Stimulated activated CD4-positive, alpha-beta T cell treated with anti-CD3 and anti-CD28 coated beads, Interleukin-4, amount 100 ng/mL, for 24 hours (primary cell): ENCODE measurements at places on chromosomes 16 and 17.

DNA sequence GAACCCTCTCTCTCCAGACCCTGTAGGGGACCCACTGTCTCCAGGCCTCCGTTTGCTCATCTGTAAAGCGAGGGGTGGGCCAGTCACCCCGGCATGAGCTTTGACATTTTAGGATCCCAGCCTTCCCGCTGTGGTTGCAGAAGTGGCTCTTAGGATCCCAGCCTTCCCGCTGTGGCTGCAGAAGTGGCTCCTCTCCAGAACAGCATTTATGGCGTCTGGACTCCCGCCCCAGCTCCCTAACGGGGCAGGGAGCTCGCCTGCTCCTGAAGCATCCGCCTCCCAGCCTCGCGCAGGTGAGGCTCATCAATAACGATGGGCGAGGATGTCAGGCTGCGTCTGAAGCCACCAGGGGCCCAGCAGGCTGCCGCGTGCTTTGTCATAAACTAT, 222.3 kb upstream of the TNRC6C start:
- DNase-seq, result no peak

DNA sequence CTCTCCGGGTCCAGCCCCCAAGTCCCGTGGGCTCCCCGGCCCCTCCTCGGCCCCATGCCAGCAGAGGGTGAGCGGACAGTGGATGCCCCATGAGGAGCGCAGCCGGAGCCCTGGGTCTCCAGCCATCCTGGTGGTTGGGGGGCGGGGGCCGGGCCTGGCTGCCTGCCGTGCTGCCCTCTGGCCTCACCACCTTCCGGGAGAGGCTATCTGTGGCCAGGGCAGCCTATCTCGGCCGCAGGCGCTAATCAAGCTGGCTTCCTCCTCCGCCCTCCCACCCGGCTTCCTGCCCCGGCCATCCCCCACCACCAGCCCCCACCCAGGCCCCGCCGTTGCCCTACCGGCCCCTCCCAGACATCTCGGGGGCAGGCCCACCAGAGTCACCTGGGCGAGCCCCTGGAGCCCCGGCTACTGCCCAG, 46.8 kb downstream of the ZFPM1 start:
- DNase-seq, result no peak

DNA sequence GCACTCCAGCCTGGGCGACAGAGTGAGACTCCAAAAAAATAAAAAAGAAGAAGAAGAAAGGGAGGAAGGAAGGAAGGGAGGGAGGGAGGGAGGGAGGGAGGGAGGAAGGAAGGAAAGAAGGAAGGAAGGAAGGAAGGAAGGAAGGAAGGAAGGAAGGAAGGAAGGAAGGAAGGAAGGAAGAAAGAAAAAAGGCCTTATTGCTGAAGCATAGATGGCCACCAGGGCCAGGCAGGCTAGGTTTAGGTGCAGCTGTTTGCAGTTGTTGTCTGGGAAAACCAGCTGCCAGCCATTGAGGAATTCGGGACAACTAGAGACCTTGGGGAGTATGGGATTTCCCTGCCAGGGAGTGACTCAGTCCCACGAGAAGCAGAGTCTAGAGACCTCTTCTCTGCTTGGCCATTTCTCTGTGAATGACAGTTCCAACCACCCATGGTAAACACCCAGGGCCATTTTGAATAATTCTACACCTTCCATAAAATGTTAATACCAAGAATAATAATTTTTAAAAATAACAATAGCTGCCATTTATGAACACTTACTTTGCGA, 31.0 kb downstream of the SCNN1B start:
- no peak for DNase-seq

GRCh38 chr16:5166486-5166885, 68.9 kb upstream of the EEF2KMT start:
- no peak for DNase-seq

- no peak for DNase-seq
Observed at GRCh38 chr17:29054835-29055234, 11.9 kb downstream of the PIPOX start.

- DNase-seq, result no peak
Observed at GRCh38 chr17:2406903-2407790, 6.3 kb upstream of the MNT start.

DNA sequence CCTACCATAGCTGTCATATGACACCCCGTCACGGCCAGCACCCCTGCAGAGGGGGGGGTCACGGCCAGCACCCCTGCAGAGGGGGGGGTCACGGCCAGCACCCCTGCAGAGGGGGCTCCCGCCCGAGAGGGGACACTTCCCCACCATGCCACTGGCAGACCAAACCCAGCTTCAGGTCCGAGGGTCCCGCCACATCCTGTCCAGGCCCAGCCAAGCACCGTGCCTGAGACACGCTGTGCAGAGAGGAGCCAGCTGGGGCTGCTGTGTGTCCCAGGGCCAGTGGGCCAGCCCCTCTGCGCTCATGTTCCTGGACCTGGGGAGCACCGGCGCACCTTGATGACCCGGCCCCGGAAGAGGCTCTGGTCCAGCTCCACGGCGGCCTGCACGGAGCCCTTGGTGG, 1.9 kb downstream of the PABPN1L start:
- no peak for DNase-seq

GRCh38 chr16:74677868-74678267, 11.2 kb upstream of the RFWD3 start:
- no peak for DNase-seq

- no peak for DNase-seq
Observed at GRCh38 chr17:74851612-74852236, 8.0 kb downstream of the GRIN2C start.

GRCh38 chr17:64017381-64017980, 3.0 kb downstream of the ICAM2 start:
- DNase-seq, result no peak

DNA sequence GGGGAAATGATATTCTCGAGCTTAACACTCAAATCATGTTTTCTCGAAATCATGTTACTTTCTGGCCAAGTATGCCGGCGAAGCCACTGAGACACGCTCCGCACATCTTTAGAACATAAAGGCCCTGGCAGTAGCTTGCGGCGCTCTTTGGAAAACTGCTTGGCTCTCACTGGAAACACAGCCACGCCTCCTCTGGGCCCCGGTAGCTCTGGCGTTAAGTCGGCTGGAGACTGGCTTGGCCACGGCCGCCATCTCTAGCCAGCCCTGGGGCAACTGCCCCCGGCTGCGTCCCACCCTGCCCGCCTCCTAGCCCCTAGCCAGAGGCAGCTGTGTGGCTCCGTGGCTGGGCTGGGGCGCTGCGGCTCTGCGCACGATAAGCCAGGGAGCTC, 9.2 kb upstream of the BAIAP2 start:
- DNase-seq, result no peak

- peak; percentile 69 for DNase-seq
Observed at GRCh38 chr16:46908540-46909372, 24.6 kb downstream of the GPT2 start.

DNA sequence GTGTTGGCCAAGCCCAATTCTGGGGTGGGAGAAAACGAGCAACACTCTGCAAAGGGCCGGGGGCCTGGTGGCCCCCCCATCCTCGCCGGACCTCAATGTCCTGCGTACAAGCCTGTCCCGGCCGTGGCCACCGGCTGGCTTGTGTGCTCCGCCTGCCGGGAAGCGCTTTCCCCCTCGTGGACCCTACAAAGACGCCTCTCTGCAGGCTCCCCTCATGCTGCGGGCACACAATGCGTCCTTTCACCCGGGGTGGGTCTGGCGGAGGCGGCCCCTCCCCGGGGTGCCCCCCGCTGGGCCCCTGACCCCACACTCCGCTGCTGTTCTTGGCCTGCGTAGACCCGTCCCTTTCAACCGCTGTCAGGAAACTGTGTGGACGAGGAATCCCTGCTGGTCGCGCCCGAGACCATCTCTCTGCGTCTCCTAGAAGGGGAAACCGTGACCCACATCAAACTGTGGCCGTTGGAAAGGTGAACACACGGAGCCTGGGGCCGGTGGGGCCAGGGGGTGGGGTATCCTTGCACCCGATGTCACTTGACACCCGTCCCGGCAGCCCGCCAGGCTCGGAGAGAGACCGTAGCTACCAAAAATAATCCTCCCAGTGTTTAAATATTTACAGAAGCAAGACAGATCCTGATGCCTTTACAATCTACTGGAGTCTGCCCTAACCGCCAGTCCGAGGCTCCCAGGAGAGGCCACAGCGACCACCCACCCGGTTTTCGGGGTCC, 43.6 kb downstream of the TBC1D16 start:
- no peak for DNase-seq

GRCh38 chr16:24996731-24997130, 18.4 kb downstream of the ARHGAP17 start:
- no peak for DNase-seq

- DNase-seq, result no peak
Observed at GRCh38 chr17:16649585-16649984, 4.1 kb downstream of the ZNF624 start.

DNA sequence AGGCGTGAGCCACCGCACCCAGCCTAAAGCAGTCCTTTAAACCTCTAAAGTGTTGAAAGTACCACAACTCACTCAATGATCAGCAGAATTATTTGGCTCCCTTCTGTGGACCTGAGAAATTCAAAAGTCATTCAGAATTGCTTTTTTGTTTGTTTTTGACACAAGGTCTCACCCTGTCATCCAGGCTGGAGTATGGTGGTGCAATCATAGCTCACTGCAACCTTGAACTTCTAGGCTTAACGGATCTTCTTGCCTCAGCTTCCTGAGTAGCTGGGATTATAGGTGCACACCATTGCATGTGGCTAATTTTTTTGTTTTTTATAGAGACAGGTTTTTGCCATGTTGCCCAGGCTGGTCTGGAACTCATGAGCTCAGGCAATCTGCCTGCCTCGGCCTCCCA, 44.3 kb downstream of the TRAF4 start:
- no peak for DNase-seq

DNA sequence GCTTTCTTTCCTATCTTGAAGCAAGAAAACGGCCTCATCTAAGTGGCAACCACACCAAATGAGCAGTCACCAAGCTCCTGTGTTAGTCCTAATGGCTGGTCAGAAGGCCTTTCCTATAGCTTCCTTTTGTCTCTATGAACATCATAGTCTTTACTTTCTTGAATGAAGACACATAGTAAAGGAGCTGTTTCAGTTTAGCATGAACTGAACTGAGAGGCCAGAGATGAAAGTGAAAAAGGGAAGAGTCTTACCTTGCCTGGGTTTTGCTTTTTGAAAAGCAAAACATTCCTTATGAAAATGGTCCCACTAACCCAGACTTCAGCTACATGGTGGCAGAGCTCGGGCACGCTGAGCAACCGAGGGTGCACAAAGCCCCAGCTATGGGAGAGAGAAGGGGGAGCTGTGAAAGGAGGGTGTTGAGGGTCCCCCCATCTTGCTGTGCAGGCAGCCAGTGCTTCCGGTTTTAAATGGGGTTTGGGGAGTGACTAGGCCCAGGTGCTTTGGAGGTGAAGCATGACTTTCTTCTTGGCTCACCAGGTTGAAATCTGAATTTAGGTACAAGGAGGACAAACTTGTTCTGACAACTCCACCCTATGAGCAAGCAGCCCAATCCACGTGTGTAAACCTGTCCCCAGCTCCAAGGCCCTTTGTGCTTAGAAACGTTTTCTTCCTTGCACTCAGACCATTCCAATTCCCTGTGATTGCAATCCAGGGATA, 9.1 kb upstream of the PSMC3IP start:
- no peak for DNase-seq

DNA sequence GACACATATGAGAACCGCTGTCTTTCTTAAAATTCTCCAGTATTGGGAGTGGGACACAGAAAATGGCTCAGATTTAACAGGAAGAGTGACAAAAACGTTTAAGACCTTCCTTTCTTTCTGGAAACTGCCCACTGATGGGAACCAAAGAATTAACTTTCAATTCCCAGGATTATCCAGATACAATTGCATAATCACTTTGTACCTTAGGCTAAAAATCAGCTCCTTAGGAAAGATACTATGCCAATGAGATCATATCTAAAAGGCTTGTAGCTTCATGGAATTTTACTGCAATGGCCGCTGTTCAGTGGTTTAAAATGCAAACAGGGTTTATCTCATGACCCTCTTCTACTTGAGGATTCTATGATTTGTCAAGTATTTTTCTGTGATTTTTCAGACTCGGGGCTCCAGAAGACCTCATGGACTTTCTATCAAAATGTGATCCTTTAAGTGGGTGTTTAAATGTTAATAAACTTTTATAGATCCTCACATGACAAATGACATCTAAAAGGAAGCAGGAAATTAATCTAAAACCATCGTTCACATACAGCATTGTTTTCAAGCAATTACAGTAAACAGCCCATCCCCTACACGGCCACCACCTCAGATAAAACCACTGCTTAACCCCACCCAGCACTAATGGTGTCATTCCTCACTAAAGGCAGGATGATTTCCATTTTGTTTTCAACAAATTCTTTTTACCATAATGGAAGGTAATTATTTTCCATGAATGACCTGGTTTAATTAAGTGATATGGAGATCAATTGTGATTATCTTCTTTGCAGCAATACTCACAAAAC, 31.6 kb upstream of the ERN1 start:
- DNase-seq, result no peak

DNA sequence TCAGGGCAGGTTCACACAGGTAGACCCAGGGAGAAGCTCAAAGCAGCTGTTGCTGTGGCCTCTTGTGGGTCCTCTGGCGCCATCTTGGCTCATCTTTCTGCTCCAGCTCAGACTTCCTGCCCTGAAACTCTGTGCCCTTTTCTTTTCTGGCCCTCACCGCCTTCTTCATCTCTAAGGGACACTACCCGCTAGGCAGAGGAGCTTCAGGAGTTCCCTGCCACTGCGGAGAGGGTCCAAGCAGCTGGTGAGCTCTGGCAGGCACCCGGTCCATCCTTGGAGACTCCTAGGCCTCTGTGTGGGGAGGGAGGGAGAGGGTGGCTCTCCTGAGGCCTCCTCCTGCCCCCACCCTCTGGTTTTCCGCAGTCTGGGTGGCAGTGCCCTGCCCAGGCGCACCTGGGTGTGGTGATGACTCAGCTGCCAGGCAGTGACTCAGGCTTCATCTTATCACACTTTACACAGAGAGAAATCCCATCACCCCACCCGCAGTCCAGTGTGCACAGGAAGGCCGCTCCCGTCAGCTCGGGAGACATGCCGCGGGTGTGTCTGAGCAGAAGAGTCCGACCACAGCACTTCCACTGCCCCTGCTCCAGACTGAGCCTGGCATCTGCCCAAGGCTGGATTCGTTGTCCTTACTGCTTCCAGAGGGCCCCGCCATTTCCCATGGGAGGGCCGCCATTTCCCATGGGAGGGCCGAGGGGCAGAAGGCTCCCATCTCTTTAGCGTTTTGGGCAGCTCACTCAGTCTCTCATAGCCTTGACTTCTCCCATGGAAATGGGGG, 7.3 kb downstream of the NT5C start:
- peak; percentile 67 for DNase-seq

GRCh38 chr17:18323007-18323406, 7.9 kb downstream of the SMCR8 start:
- DNase-seq, result no peak

DNA sequence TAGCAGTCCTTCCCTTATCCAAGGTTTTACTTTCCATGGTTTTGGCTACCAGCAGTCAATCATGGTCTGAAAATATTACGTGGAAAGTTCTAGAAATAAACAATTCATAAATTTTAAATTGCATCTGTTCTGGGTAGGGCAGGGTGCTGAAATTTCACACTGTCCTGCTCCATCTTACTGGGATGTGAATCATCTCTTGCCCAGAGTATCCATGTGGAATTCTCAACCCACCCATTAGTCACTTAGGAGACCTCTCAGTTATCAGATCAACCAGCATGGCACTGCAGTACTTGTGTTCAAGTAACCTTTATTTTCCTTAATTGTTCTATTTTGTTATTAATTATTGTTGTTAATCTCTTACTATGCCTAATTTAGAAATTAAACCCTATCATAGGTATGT, 202.8 kb upstream of the CPHXL start:
- DNase-seq, result no peak

GRCh38 chr17:37813751-37814150, 68.9 kb upstream of the HNF1B start:
- no peak for DNase-seq
